ENCODE measurements at places on chromosomes 1 and 21.

- DNase-seq, result no peak
Observed at GRCh38 chr1:9362488-9362887, 69.8 kb downstream of the SPSB1 start.

- DNase-seq, result peak; percentile 48
Observed at GRCh38 chr1:151251656-151252470, 2.7 kb upstream of the PSMD4 start.

- DNase-seq, result no peak
Observed at GRCh38 chr1:226209307-226210059, 14.0 kb upstream of the MIXL1 start.

DNA sequence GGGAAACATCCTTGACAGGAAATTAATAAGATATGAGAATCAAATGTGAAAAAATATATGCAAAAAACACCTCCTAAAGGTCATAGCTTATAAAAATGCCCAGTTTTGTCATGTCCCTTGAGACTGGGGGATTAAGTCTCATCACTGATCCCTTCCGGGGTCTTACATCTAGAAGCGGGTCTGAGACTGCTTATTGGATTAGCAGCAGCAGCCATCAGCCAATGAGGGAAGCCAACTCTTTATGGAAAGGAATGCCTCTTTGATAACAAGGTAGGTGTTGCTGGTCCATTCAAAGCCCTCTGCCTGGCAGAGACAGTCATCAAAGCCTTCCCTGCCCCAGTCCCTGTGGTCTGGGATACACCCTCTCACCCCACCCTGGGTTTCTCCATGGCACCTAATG, 3.9 kb upstream of the CACNA1S start:
- no peak for DNase-seq

DNA sequence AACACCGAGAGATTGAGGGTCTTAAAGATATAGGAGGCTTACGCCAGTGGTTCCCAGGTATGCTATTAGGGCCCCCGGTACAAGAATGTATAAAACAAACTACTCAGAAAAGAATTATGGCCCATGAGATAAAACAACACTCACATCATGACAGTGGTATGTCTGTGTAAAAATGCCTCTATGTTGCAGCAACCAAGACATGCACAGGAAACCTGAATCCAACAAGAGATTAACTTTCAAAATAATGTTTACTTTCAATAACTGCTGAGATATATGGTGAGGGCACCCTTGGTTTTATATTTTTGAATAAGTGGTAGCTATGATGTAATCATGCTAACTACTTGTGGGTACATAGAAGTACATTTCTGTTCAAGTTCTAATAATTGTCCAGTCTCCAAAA, 74.9 kb downstream of the PUM1 start:
- DNase-seq, result no peak

DNA sequence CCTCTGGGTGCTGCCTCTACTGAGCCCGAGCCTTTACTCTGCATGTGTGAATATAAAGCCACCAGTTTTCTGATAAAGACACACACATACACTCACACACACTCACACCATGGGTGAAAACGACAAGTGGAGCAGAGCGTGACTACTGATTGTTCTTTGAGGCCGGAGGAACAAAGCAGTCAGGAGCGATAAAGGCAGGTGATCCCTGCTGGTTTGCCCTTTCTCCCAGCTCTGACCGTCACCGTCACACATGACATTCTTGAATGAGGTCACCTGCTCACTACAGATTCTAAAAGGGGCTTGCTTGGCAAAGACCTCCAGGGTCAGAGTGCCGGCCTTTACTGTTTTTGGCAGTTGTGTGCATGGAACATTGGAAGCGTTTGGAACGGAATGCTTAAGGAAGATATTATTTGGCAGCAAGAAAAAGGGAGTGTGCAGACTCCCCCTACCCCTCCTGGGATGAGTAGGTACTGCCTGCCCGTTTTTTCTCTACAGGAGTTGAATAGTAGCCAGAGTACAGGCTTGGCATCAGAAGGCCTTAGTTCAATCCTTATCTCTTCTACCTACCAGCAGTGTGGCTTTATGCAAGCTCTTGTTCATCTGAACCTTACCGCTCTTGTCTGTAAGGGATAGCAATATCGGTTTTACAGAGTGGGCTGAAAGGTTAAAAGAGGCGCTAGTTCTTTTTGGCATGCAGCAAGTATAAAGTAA, 79.7 kb downstream of the PBX1 start:
- no peak for DNase-seq
